ENCODE measurements at places on chromosomes 2 and 18.

DNA sequence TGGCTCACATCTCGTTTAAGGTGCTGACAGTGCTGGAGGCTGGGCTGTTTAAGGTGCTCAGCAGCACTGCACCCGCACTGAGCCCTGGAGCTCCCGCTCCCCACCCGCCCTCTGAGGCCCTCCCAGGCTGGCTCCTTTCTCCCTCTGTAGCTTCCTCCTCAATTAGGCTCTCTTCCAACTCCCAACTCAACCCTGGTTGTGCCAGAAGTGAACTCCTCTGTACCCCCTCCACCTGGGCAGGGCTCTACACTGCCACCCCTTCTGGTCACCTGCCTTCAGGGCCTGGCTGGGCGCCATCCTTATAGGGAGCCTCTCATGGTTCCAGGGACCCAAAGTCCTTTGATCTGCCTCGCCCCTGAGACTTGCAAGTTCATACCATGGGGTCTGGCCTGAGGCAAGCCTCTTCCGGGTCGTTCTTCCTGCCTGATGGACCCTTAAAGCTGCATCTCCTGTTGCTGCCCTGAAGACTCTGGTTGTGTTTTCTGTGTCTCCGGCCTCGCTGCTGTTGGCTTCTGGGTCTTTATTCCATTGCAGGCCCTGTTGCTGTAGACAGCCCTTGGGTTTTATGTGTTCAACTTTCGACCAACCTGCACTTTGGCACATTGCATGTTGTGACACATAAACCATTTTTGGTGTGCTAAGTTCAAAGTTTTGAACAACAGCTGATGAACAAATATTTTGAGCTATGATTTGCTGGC, 199.6 kb downstream of the LDLRAD4 start:
- DNase-seq: no peak

DNA sequence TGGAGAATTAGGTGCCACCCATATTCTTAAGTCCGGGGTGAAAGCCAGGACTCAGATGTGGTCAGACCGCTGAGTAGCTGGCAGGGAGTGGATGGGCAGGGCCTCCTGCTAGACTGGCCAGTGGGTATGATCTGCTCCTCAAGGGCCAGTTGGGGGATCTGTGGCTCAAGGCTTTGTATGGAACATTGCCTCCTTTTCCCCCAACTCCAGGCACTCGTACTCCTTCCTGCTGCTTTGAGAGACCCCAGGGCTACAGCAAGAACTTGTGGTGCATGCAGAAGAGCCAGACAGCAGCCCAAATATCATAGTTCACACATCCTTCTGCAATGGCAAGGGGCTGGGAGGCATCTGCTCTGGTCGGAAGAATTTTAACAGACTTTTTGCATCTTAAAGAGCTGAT, 61.7 kb downstream of the PDCL3 start:
- no peak for DNase-seq

- DNase-seq: no peak
Observed at GRCh38 chr2:152560166-152560565, 157.1 kb downstream of the PRPF40A start.

GRCh38 chr2:62806231-62806630, 100.7 kb downstream of the EHBP1 start:
- no peak for DNase-seq

GRCh38 chr2:27212626-27213471, 781 bp upstream of the SLC5A6 start:
- no peak for DNase-seq

Data from LNCaP clone FGC (cell line).